Cardiac atrium fibroblast (primary cell): ENCODE measurements at places on chromosomes 16 and 17. TPM values are rescaled to one million over a fixed set of nuclear protein-coding genes. Genes with fewer than 3 reads are reported as not detected.

HSPB9 gene
- total RNA-seq: not detected in 2 replicates

TMC5 gene
- not detected in 2 replicates for total RNA-seq

KRT33A gene
- total RNA-seq: not detected in 2 replicates

CDH8 gene
- not detected in 2 replicates for total RNA-seq

NT5M gene
- total RNA-seq: 0.49 and 8.3 TPM in 2 replicates

TMEM219 gene
- total RNA-seq: 116 and 145 TPM in 2 replicates

PITPNM3 gene
- 0.90 and 2.1 TPM in 2 replicates for total RNA-seq

ATXN1L gene
- total RNA-seq: 11.2 and 11.5 TPM in 2 replicates

HBZ gene
- total RNA-seq: not detected in 2 replicates

HSF5 gene
- not detected in 2 replicates for total RNA-seq

LPO gene
- not detected in 2 replicates for total RNA-seq

PRSS27 gene
- total RNA-seq: 0.16 and 0.18 TPM in 2 replicates

NPW gene
- total RNA-seq: 1.6 TPM in 1 of 2 replicates, not detected in the other

MEOX1 gene
- 0.54 TPM in 1 of 2 replicates, not detected in the other for total RNA-seq

MCRIP2 gene
- total RNA-seq: 28.2 and 41.8 TPM in 2 replicates

CCDC200 gene
- not detected in 2 replicates for total RNA-seq

OTOA gene
- total RNA-seq: not detected in 2 replicates

ICAM2 gene
- 6.9 and 31.8 TPM in 2 replicates for total RNA-seq

ST6GALNAC1 gene
- total RNA-seq: 0.16 and 0.54 TPM in 2 replicates
